B cell (primary cell): ENCODE measurements at places on chromosomes 13 and 19. TPM values are rescaled to one million over a fixed set of nuclear protein-coding genes. Genes with fewer than 3 reads are reported as not detected.
A peak's percentile ranks its signal among the peaks of the same experiment; 100 is the strongest.

DNA sequence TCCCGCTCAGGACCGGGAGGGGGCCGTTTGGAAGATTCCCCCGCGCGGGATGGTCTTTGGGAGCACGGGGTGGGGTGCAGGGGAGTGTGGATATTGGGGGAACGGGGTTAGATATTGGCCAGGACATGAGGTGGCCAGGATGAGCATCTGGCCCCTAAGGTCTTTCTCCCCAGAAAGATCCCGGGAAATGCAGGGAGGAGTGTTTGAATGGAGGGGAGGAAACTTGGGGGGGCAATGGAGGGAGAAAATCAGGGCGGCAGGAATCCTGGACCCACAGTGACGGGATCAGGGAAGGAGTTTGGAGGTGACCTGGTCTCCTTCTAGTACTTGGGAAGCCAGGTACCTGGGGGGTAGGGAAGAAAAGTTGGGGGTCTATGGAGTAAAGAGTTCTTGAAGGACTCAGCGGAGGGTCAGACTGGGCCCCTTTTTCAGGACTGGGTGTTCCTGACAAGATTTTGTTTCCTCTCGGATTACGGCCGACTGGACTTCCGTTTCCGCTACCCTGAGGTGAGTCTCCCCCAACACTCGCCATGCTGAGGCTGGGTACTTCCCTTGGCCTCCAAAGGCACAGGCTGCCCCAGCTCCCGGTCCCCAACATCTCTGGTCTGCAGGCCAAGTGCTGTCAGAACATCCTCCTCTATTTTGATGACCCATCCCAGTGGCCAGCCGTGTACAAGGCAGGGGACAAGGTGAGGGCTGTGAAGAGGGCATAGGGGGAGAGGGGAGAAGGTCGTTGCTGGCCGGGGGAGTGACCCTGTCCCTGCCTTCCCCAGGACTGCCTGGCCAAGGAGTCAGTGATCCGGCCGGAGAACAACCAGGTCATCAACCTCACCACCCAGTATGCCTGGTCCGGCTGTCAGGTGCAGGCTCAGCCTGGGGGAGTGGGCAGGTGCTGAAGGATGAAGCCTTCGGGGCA lies 989 bp downstream of the TMEM145 start:
- DNase-seq: peak; percentile 20

DNA sequence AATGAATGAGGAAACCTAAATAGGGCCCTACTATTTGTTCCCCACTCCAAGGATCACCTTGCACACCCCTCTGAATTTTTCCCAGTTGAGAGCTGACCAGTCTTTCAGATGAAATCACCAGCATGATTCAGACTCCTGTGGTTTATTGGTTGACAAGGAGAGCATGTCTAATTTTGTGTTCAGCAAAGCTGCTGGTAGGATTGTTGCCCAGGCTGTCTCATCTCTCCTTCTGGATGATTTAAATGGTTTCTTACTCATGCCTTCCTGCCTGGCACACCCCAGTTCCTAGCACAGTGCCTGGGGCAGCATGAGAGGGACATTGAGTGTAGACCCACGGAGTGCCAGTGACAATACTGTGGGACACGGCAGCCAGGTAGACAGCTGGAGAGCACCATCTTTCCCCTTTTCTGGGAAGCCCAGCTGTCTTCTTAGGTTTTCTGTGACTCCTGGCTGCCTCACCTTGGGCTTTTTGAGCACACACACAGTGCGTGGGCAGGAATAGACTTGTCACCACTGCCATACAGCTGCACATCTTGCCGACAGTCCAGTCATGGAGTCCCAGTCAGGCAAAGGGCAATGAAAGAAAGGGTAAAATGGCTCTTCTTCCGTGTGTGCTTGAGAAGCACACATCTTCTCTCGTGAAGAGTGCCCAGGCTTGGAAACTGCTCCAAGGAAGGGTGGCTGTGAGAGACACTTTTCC lies 12.3 kb downstream of the FGF9 start:
- no peak for DNase-seq

DNA sequence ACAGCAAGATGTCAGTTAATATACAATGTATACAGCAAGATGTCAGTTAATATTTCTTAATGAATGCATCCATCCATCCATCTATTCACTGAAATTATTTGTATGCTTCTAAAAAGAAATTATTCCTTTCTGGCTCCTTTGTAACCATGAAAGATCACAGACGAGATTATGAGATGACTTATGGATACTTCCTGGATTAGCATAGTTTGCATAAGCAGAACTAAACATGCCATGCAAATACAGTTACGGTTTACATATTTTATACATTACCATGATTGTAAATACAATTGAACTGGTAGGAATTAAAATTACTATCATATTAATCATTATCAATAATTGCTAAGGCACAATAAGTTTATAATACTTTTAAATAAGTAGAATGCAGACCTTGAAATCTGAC lies 32.7 kb downstream of the NALCN start:
- no peak for DNase-seq

- peak; percentile 42 for DNase-seq
Observed at GRCh38 chr13:74061926-74062595, 72.1 kb downstream of the KLF12 start.

- no peak for DNase-seq
Observed at GRCh38 chr19:17058236-17058635, 17.0 kb downstream of the HAUS8 start.

DNA sequence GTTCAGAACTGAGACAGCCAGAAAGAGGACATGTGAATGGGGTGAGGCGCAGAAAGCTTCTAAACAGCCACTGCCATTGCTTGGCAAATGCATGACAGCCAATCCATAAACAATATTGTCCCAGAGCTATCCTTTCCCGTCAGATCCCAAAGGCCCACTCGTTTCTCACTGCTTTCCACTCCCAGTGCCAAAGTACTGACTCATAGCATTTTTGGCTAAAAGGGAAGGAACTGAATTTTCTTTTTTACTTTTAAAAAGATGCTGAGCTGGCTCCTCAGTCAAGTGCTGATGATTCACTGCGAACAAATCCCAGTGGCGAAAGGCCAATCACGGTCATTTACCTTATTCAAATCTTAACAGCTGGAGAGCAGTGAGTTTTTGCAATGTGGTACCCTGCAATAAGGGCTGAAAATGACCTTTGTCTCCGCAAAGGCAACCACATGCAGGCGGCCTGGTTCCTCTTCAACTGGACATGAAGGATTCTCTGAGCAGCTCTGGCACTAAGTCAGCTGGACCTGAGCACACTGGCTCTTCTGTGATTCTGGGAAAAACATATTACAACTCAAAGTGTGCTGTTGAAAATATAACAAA lies 151.7 kb downstream of the DCLK1 start:
- DNase-seq: no peak

DNA sequence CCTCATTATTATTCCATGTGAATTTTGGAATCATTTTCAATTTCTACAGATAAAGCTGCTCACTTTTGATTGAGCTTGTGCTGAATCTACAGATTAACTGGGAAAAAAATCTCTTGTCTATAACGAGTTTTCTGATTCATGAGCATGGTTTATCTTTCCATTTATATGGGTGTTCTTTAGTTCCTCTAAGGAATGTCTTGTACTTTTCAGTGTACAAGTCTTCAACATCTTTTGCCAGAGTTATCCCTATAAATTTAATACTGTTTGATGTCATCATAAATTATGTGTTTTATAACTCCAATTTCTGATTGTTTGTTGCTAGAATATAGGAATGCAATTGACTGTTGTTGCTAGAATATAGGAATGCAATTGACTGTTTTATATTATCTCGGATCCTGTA lies 533.8 kb downstream of the OLFM4 start:
- DNase-seq: no peak

GRCh38 chr19:623974-624373 lies 9.4 kb downstream of the POLRMT start:
- no peak for DNase-seq

- DNase-seq: no peak
Observed at GRCh38 chr13:94382960-94383359, 96.5 kb downstream of the DCT start.

GRCh38 chr13:113080361-113080831 lies 25.2 kb upstream of the F7 start:
- DNase-seq: no peak

The ZNF85 gene
- 17.1 and 20.5 TPM in 2 replicates for total RNA-seq

The LMTK3 gene
- total RNA-seq: 1.6 and 1.9 TPM in 2 replicates
